Hippocampal formation (tissue), 2 donors: ENCODE measurements at places on chromosomes 6 and 20.
A peak's percentile ranks its signal among the peaks of the same experiment; 100 is the strongest.

DNA sequence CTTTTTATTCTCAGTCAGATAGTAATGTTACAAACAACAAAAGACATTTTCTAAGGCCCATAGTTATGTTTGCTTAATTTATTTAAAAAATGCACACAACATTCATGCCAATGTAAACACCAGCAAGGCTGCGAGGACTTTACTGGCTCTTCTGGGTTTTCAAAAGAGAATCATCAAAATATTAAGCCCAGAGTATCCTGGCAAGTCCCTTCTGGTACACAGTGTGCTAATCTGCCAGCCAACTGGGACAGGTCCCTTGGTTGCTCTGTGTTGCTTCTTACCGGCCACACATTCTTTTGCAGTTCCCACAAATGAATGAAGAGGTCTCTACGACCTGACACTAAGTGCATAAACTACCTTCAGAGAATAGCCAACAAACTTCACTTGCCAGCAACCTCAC is 42.6 kb upstream of the SPDEF start:
- DNase-seq, result no peak

- DNase-seq, result no peak
These were observed 42.8 kb upstream of the LOC128125822 start for GRCh38 chr6:63529498-63529897.

GRCh38 chr6:167794161-167795157 is 32.3 kb upstream of the AFDN start:
- no peak for DNase-seq

DNA sequence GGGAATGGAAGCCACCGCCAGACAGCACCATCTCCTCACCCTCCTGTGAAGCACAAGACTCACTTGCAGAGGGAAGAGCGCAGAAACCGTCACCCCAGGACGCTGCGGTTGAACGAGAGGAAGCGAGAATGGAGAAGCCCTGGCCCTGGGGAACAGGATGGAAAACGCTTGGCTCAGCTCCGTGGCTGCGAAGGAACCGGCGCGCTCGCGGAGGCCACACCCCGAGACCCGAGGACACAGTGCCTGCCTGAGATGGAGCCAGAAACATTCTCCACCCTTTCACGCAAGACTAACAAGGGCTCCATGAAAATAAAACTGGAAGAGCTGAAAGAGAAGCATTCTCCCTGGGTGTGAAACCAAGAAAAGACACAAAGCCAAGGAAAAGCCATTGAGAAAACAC is 25.3 kb upstream of the CHRNA4 start:
- no peak for DNase-seq

GRCh38 chr6:92114091-92114675 is 1305.2 kb downstream of the EPHA7 start:
- DNase-seq, result no peak

DNA sequence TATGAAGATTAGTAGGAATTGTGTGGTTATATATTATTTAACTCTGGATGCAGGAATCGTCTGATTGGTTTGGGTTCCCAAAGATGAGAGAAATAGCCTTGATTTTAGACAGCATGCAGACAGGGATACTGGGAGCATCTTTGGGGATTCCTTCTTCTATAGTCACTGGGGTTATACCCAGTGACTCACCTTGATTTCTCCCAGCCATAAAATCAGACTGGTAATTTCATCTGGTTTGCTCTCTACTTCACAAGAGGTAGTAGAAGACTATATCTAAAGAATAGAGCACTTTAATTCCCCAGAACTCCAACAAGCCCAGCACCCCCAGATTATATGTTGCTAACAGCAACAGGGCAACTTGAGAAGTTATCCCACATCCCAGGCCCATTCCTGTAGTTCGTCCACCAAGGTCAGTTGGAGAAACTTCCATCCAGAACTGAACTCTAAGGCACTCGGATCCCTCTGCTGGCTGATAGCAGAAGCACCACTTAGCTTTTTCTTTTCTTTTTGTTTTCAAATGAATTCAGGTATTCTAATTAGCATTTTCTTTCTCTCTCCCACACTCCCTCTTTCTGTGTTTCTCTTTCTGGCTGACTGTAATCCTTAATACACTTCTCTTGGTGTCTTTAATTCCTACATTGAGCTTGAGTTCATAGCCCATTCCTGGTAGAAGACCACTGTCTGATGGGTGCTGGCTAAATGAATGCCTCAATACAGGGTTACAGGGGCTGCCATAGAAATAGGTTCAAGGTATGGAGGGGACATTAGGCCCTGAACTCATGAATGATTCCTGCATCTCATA is 20.4 kb upstream of the EFHC1 start:
- DNase-seq, result peak; percentile 20

DNA sequence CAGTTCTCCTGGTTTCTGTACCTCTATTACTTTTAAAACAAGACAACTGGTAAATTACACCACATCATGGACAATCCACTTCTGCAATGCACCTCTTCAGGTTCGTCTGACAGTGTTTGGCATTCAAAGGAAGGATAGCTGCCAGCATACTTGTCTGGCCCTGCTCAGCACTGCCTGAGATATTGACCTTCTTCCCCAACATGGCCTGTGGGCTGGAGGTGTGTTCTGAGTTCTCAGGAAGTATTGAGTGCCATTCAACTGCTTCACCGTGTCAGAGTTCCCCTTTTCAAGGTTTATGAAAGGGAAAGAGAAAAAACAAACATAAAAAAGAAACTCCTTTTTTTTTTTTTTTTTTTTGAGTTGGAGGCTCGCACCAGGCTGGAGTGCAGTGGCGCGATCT is 267.9 kb upstream of the SASH1 start:
- DNase-seq, result no peak

GRCh38 chr6:100573166-100573565 is 108.4 kb upstream of the SIM1 start:
- no peak for DNase-seq

- no peak for DNase-seq
These were observed 39.0 kb downstream of the BCKDHB start for GRCh38 chr6:80145509-80145908.

GRCh38 chr6:72954716-72955115 is 270.6 kb downstream of the KHDC1L start:
- DNase-seq, result no peak

DNA sequence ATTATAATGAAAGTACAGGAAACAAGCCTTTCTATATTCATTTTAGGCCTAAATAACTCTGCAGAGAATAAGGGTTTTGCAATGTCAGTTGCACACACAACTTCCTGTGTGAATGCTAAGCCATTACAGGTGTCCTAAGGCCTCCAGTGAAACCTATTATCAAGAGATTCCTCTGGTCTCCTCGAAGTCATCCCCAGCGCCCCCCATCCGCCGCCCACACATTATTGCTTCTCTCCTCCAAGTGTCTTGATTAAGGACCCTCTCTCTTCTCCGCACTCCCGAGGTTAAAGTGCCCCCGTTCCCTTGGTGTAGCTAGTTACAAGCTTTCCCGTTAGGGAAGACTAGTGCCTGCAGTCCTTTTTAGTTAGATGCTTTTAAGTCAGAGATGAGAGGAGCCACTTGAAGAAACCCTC is 1.3 kb downstream of the HIVEP2 start:
- DNase-seq, result no peak

DNA sequence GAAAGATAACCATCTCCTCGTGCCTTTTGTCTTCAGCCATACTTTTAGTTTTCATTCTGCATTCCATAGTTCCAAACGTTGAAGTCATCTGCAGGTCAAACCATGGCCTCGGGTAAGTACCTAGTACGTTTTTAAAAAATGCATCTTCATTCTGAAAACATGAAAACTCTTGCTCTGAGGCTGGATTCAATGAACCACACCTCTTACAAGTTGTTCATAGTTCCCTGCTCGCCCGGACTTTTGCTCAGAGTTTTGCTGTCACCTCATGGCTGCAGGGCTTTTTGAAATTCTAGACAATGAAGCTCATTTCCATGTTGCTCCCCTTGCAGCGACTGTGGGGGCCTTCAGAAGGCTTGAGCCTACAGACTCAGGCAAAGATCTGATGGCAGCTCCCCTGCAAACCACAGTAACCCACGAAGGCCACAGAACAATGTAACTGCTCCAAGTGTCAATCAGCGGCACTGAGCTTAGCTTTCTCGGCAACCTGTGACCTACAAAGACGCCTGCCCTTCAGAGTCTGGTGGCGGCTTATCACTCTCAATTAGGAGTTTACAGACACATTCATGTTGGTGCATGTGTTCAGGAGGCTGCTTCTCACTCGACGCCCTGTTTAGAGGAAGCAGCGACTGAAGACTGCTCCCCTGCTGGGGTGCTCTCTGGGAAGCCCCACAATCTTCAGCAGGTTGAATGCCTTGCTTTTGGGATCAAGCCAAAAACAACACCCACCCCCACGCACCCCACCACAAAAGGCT is 61.2 kb downstream of the FOXC1 start:
- DNase-seq, result no peak

DNA sequence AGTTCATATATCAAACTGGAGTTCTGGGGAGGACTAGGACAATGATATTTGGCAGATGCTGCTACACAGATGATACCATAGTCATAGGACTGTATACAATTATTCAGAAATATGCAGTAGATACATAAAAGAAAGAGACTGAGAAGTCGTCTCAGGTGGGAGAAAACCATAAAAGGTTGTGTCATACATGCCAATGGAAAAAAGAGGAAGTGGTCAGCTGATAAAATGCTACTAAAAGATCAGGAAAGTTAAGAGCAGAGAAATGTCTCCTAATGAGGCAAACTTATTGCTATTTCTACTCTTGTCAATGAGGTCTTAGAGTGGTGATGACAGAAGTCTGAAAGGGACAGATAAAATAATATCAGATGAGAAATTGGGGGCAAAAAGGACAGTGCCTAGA is 407.6 kb downstream of the COL12A1 start:
- no peak for DNase-seq

DNA sequence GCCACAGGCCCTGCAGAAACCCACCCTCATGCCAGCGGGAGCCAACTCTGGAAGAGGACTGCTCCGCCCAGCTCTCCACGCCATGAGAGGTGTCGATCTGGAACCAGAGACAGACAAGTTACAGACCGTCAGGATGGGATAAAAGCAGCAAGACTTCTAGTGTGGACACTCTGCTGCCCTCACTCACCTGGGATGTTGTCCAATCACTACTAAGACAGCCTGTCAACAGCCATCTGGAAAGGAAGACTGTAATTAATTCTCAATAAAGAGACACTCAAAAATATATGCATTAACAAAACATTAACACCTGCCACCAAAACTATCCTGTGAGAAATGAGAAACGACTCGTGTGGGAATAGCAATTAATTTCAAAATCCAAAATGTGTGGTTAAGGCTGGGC is 28.3 kb downstream of the SLC2A4RG start:
- no peak for DNase-seq

- no peak for DNase-seq
These were observed 628.2 kb downstream of the COL12A1 start for GRCh38 chr6:74577619-74578018.

- no peak for DNase-seq
These were observed 89.6 kb downstream of the CDH22 start for GRCh38 chr20:46218656-46219055.

DNA sequence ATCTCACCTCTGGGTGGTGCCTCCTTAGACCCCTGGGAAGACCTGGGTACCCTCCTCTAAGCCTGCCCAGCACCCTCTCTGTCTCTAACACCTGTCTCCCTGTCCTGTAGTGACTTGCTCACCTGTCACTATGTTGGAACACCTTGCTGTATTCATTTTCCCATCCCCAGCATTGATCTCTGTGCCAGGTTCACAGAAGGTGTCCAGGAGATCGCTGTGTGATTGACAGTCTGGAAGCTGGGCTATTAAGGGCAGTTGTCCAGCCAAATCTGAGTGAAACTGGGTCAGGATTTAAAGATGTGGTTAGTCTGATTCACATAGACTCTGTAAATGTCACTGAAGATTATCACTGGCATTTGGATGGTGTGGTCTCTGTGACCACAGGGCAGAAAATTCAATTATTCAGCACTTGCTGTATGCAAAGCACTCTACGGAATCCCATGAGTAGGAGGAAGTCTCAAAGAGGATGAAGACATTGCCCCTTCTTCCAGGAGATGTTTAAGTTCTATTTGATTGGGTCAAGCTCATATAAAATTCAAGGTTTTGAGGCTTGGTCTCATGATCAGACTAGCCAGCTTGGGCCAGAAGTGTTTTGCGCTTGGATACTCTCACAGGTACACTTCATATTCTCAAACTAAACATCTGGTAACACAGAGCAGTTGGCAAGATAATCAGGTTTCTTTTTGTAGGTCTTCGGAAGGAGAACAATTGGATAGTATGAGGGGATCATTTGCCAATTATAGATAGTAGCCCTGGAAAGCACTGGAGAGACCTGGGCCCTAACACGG is 57.8 kb upstream of the TAGAP start:
- DNase-seq, result no peak

DNA sequence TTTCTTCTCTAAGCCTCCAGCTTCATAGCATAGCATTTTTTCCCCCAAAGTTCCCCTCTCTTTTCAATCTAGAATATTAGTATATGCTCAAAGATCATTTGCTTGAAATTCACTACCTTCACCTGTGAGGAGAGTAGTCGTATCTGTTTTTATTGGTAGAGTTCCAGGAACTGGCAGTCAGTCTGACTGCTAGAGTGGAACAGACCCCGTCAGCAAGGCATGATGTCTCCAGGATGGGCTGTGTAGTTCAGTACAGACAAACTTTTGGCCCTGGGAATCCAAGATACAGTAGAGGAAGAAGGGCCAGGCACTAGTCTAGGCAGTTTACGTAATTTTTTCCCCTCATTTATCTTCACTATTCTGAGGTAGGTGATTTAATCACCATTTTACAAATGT is 29.1 kb downstream of the RALY start:
- DNase-seq, result no peak

GRCh38 chr6:47992809-47993208 is 118.2 kb downstream of the PTCHD4 start:
- DNase-seq, result no peak

- no peak for DNase-seq
These were observed 22.9 kb downstream of the SERPINB6 start for GRCh38 chr6:2948228-2949025.

DNA sequence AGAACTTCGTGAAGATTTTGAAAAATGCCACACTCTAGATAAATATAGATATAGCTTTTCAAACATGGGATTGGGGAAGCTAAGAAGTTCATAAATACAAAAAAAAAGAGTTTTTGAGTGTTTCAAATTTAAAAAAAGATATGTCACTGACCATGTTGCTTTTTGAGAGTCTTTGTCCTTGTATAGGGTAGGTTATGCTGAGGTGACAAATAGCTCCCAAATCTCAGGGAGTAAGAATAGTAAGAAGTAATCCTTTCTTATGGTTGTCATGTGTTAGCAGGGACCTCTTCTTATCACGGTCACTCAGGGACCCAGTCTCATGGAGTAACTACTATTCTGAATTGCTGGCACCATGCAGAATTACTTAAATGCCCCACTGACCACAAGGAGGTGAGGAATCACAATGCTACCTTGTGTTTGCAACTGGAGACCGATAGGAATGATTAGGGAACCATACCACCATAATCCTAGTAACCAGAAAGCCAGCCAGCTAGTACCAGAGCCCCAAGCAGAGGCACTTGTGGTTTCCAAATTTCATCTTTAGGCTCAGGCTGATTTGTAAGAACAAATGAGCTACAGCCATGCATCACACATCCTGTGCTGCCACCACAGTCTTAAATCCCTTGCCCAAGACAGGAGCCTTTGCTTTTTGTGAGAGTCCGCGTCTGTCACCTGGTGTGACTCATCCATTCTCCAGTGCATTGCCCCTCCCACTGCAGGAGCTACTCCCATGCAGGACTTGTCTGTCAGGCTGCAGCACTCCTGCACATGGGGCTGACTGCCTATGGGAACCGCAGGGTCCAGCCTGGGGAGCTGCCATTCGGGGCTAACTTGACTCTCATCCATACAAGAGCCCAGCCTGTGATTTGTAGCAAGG is 42.4 kb upstream of the ADGRF4 start:
- no peak for DNase-seq
